IMR-90 (cell line): ENCODE measurements at places on chromosomes 12 and 14. TPM values are rescaled to one million over a fixed set of nuclear protein-coding genes. Genes with fewer than 3 reads are reported as not detected.

- DNase-seq: peak; percentile 63
Observed at GRCh38 chr12:75953312-75953906, 78.2 kb downstream of the PHLDA1 start.

DNA sequence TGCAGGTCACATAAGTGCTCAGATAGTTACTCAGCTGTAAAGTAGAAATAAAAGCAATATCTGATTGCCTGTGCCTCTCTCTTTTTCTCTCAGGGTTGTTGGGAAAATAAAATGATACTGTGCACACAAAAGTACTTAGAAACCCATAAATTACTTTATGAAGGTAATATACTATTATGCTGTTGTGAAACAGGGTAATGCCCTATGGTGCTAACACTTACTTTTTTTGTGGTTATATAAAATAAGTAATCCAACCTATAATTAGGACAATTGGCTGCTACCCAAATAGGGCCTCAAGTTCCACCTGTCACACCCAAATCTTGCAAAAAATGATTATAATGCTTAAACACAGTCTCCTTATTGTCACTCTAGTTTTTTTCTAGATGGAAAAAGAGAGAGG, 50.6 kb downstream of the DAAM1 start:
- no peak for DNase-seq

GRCh38 chr12:122059203-122059960, 19.2 kb upstream of the MLXIP start:
- no peak for DNase-seq

DNA sequence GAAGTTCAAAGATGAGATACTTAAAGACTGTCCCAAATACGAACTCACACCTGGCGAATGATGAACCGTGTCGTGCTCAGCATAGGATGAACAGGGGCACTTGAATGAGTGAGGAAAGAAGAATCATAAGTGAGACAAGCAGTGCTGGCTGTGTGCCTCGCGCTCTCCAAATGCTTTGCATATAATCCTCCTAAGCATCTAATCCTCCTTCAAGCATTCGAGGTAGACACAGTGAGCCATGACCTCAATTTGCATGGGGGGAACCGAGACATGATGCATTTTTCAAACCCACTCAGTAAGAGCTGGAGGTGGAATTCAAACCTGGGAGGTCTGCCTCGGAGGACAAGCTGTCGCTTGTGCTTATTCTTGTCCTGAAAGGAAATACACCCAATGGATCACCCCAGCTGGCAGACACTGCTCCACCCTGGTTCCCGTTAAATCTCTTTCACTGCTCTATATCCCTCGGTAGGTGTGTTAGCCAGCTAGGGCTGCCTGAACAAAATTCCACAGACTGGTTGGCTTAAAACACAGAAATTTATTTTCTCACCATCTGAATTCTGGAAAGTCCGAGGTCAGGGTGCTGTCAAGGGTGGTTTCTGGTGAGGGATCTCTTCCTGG, 274.0 kb downstream of the SLC15A4 start:
- DNase-seq: no peak

GRCh38 chr14:93032421-93032936, 83.2 kb downstream of the ITPK1 start:
- no peak for DNase-seq

Gene TRPV4
- total RNA-seq: 1.1 TPM in 2 replicates

Gene DNM1L
- 70.1 and 102 TPM in 2 replicates for total RNA-seq

GRCh38 chr14:103561381-103562178, 877 bp downstream of the BAG5 start:
- DNase-seq: peak; percentile 49

Gene FOXN4
- not detected in 2 replicates for total RNA-seq

Gene CMA1
- total RNA-seq: not detected in 2 replicates

DNA sequence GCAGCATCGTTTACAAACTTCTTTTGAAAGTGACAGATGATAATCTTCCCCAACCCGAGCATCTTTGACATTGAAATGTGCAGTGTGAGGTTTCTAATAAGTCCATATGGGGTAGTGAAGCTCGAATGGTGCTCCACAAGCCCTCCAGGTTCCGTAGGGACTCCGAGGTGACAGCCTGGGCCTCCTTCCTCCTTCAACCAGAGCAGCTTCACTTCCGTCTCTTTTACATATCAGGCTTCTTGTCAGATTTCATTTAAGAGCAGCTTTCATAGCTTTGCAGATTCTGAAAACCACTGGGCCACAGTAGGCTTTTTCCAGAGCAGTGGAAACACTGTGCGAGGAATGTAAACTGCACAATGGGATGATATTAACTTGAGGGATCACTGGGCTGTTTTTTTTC, 103.6 kb upstream of the CPM start:
- no peak for DNase-seq

DNA sequence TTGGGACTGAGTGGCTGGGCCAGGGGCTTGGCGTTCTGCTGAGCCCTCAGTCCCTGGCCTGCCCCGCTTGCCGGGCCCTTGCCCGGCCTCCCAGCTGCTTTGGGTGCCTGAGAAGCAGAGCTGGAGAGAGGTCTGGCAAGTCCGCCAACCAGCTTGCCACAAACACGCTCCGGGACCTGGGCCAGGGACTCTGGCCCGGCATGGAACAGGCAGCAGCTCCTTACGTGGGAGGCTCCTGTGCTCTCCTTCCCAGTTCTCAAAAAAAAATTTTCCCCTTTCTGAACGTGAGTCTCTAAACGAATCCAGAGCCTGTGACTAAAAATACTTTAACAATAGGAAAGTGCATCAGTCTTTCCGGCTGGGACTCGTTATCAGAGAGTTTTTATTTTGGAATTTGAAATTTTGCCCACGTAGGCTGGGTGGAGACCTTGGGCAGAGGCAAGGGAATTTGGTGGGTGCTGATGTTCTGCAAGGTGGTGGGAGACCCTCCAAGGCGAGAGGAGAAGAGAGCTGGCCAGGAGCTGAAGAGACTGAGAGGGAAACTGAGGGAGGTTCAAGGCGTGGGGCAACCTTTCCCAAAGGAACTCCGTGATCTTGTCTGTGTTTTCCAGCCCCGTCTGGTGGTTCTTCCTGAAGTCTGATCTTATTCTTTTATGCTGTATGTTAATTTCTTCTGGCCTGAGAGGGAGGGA, 6.8 kb upstream of the NR4A1 start:
- no peak for DNase-seq

Gene DPF3
- total RNA-seq: 32.8 and 48.9 TPM in 2 replicates
